ENCODE measurements at places on chromosomes 11 and 22. TPM values are rescaled to one million over a fixed set of nuclear protein-coding genes. Genes with fewer than 3 reads are reported as not detected.

Gene OPCML
- not detected for total RNA-seq

Gene SLC1A2
- total RNA-seq, result 0.32 TPM

Gene PKDREJ
- not detected for total RNA-seq

Gene TNNI2
- not detected for total RNA-seq

Gene KCNK4
- not detected for total RNA-seq

Gene CNIH2
- total RNA-seq, result not detected

Gene LINC01488
- not detected for total RNA-seq

Gene STX3
- 18.0 TPM for total RNA-seq

Gene MS4A3
- not detected for total RNA-seq

Measured in ascending aorta (tissue), 2 donors.